GM23248 (cell line): ENCODE measurements at places on chromosomes 6 and 20. TPM values are rescaled to one million over a fixed set of nuclear protein-coding genes. Genes with fewer than 3 reads are reported as not detected.

DNA sequence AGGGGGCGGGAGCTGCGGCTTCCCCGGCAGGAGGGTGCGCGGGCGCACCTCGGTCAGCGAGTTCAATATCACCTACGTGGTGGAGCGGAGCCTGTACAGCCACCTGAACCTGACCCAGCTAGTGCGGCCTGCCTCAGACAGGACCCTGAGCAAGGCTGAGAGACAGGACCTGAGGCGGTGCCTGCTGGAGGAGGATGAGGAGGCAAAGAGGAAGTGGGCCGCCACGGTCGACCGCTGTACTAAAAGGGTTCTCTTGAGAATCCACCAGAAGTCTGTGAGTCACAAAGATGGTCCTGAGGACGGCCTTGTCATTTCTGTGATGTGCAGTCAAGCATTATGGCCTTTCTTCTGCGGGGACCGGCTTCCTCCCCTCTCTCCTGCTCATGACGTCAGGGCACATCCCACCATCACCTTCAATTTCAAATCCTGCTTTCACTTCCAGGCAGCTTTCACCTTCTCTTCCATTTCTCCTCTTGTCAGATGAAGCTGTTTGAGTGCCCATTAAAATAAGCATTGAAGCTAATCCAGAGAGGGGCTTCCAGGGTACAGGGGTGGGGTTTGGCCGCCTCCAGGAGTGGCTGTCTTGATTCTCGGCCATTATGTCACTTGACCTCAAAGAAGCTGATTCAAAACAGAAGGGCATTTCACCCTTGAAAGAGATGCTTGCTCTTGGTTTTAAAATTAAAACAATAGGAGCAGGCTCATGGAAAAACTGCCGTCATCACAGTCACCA is 177.6 kb downstream of the SASH1 start:
- peak; percentile 51 for DNase-seq

DNA sequence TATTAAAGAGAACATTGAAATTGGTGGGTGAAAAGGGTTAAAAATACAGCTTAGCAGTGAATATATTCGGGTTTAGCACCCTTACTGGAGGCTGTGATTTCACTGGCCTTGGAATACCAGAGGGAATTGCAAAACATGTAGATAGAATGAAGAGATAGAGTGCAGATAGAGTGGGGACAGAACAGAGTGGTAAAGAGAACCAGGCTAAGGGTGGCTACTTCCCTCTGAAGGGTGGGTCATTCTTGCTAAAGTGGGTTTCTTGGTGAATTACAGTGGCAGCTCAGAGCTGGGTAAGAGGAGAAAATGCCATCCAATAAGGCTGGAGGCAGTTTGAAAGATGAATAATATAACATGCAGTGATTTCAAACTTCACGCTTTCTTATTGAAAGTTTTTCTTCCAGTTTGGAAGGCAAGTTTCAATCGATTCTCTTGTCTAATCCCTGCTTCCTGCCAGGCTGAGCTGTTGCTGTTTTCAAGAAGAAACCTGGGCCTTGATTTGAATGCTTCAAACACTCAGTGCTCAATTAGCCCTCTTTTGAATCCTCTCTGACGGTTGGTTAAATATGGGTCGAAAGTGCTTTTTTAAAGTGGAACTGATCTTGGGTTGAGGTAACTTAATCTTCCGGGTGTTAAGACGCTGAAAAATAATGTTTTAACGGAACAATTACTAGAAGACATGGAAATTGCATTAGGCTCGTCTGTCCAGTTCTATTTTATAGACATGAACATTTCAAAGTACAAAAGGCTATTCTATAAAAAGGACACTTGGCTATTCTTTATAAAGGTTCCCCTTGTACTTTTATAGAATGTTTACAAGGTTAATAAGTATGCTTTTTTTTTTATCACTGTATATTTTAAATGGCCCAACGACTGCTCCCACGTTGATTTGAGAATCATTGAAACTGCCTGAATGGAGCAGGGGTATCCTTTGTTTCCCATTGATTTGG is 203.3 kb downstream of the BCAS1 start:
- DNase-seq = peak; percentile 32

DNA sequence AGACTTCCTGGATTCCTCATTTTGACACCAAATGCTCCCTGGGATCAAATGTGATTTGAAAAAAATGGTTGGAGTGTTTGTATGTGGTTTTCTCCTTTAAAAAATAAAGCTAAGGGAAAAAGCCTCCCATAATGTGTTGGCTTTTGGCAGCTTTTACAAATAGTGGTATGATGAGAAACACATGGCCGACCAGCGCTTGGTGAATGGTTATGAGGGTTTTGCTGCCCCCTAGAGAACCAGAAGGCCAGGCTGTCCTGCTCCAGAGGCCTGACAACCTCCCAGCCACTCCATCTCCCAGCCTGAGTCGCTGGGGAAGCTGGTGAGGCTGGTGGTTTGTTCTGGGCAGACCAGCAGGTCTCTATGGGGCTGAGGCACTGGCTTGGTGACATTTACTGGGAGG is 69.3 kb downstream of the CLIC5 start:
- DNase-seq = peak; percentile 95

GRCh38 chr6:151009576-151009975 is 144.1 kb downstream of the MTHFD1L start:
- no peak for DNase-seq

GRCh38 chr6:15907914-15908518 is 220.9 kb upstream of the MYLIP start:
- no peak for DNase-seq

DNA sequence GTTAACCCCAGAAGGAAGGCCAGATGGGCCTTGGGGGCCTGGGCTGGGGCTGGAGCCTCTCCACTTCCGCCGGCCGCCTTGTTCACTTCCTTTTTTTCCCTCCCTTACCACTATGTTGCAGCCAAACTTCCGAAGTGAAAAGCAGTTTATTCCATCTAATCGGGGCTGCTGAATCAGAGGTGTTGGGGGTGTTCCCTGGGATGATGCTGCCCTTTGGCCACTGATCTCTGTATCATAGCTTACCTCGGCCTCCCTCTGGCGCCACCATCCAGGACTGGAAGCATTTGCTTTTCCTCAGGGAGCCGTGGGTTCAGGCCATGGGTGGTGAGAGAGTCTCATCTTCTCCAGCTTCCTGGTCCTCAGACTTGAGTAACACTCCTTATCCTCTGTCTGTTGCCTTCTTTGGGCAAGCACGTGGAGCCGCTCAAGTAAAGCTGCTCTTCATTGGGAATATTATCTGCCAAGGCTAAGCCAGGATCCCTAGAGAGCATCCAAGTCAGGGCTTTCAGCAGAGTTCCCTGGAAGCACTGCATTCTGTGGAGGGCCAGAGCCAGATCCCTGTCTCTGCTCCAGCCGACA is 39.6 kb downstream of the SLX4IP start:
- DNase-seq = peak; percentile 9

DNA sequence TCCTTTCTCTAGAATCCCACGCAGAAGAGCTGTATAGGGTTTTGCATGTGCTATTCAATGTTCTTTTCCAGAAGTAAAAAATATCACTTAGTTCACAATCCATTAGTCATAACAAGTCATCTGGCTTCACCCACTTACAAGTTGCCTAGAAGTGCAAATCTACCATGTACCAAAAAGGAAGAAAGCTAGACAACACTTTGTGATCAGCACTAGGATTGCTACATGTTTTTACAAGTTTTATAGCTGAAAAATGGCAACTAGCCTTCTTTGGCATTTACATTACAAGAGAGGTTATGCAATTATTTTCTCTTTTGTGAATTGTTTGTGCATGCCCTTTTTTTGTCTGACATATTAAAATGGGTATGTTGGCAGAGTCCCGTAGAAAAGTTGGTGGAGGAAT is 85.6 kb upstream of the PTPRK start:
- peak; percentile 56 for DNase-seq

GRCh38 chr6:43771210-43771857 is 1.3 kb downstream of the VEGFA start:
- DNase-seq = peak; percentile 82

- DNase-seq = peak; percentile 24
These were observed 2.8 kb downstream of the CMTR1 start for GRCh38 chr6:37435816-37436215.

- DNase-seq = peak; percentile 20
These were observed 549 bp downstream of the ANKRD6 start for GRCh38 chr6:89433252-89434149.

DNA sequence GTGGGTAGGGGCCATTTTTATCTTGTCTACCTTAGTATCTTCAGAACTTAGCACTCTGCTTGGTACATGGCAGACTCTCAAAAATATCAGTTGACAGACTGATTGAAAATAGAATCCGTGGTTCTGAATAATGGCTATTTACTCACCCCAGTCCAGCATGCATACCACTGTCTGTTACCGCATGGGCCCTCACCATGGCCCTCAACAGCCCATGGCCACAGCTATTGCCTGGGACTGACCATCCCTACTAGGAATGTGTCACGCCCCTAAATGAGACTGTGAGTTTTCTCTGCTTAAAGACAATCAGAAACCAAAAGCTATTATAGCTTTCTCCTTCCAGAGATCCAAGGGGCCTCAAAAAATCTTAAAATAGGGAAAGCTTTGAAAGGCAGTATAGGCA is 207.7 kb downstream of the ATXN1 start:
- no peak for DNase-seq

DNA sequence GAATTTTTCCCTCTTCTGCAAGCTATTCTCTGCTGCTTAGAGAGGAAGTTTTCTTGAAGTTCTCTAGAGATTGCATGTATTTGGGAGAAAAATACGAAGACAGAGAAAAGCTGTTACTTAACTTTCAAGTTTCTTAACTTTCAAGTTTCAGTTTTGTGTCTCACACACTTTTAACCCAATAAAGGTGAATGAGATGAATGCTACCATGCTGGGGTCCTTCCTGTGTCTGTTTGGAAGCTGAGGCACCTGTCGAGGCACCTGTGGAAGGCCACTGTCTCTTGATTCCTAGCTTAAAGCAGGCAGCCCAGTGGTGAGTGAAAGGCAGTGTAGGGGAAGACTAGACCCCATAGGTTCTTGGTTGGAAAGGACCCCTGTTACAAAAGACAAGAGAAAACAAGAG is 372.8 kb upstream of the JARID2 start:
- DNase-seq = no peak

DNA sequence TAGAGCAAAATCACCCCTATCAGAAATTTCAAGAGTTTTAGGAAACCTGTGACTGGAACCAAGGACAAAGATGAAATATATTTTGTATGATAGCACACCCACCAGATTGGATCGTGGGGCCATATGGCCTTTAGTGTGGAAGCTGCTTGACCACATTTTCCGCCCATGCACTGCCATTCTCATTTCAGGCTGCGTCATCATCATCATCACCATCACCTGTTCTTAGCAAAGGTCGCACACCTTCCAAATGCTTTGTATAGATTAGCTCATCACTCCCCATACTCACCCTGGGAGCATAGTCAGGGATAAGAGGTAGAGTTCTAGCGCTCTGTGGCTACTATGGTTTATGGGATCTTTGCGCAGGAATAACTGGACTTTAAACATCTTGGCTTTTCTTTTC is 185.7 kb downstream of the MTHFD1L start:
- DNase-seq = no peak

DNA sequence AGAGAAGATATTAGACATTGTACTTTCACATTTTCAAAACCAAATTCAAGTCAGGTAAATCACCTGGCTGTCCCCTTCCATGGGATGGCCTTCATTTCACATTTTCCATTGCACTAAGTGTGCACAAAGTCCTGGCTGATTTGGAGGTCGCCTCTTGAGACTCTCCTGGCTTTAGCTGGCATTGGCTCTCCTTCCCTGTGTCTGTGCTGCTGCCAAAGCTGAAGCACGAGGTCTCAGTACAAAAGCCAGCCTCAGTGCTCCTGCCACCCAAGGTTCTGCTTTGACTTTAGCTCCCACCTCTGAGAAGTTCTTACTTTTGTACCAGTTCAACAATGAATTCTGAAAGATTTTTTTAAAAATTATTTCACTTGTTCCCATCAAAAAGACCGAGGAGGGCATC is 289.2 kb upstream of the CNR1 start:
- DNase-seq = no peak

- DNase-seq = peak; percentile 89
These were observed 74.5 kb upstream of the MRPS10 start for GRCh38 chr6:42292004-42292740.

GRCh38 chr6:123896869-123897268 is 93.2 kb downstream of the NKAIN2 start:
- DNase-seq = no peak

GRCh38 chr20:51204794-51205193 is 181.9 kb upstream of the KCNG1 start:
- no peak for DNase-seq

- DNase-seq = no peak
These were observed 16.9 kb upstream of the PPP1R3G start for GRCh38 chr6:5068153-5068751.

DNA sequence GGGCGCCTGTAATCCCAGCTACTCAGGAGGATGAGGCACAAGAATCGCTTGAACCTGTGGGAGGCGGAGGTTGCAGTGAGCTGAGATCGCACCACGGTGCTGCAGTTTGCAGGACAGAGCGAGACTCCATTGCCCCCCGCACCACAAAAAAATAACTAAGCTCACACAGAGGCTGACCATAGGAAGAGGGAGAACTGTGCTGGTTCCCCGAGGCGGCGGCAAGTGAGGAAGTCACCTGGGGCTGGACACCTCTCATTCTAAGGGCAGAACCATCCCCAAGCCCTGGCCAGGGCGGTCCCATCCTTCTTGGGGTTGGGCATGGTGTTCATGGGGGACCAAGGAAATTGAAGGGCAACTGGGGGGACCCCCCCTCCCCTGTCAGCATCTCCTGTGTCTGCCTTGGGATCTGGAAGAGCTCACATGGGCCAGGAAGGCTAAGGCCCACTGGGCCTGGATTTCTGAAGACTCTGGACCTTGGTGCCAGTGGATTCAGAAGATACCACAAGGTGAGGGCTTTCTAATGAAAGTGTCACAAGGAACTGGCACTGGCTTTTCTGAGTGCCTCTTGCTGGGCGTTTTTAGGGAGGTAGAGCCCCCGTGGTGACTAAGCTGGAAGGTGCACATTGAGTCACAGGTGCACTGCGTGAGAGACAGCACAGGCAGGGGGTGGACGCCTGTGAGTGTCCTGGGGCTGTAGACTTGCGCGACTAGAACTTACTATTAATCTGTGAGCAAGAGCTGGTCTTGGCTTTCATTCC is 11.5 kb downstream of the IRF4 start:
- no peak for DNase-seq

DNA sequence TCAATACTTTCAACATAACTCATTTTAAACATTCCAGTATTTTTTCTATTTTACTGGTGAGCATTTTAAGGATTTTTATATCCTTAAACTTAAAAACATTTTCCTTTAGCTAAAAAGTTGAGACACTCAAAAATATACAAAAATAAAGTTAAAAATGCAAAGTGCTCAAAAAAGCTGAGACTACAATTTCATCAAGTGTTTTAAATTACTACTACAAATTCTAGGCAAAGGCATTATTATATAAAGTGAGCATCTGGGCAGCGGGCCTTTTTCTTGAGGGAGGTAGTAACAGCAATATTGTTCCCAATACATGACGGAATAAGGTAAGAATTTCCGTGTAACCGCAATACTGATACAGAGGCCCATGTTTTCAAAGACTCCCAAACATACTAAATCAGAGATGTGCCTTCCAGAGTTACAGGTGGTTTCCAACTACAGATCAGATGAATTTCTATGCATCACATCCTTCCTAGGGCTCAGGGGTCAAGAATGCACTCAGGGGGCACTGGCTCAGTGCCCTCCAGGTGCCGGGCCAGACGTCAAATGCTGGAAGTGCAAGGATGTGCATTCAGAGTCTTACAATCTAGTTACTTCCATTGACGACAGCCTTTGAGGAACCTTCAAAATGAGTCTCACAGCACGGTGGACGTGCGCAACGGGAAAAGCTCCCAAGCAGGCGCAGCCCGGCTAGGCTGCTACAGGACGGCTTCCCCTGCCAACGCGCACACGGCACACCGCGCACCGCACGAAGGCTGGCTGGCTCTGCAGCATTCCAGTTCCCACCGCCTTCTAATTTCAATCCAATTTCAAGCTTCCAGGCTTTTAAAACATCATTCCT is 1.7 kb downstream of the PHF10 start:
- DNase-seq = peak; percentile 82

The SPACA1 gene
- polyA plus RNA-seq = not detected in 2 replicates

The HLA-DRA gene
- polyA plus RNA-seq = 0.80 and 2.0 TPM in 2 replicates

The QKI gene
- polyA plus RNA-seq = 12.6 and 13.6 TPM in 2 replicates
